ENCODE measurements at places on chromosomes 5 and 9.

DNA sequence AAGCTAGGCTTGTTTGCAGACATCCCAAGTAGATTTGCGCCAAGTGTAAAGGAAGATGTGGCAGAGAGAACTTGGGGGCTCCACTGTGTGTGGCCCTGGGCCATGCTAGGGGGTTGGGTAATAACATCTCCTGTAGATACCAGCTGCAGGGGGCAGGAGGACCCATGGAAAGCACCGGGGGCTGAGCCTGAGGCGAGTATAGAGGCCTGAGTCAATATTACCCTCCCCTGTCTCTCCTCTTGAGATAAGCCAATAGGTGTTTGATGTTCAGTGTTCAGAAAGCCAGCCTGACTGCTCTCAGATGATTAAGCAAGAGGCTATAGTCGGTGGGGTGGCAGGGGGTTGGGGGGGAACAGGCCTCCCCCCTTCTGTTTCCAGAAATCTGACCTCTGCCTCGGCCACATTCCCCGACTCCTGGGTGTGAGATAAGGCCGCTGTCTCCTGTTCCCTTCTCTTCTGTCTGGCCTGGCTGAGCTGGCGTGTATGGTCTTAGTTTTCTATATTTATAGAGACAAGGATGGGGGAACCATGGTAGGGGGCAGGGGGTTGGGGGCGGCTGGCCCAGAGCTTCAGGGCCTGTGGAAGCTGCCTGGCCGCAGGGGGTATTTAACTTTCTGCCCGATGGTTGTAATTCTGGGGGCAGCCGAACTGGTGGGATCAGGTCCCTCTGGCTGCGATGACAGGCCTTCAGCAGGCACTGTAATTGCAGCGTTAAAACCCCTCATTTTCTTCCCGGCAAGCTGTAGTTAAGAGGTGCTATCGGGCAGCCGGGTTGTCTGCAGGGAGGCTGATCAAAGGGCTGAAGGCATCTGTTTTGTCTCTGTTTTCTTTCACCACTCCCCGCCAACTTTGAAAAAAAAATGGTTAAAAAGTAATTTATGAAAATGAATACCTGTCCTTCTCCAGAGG, 292.0 kb downstream of the NSG2 start:
- no peak for DNase-seq

GRCh38 chr5:16855485-16855884, 80.6 kb downstream of the MYO10 start:
- no peak for DNase-seq

- no peak for DNase-seq
Observed at GRCh38 chr9:6214903-6215302, 704 bp upstream of the IL33 start.

DNA sequence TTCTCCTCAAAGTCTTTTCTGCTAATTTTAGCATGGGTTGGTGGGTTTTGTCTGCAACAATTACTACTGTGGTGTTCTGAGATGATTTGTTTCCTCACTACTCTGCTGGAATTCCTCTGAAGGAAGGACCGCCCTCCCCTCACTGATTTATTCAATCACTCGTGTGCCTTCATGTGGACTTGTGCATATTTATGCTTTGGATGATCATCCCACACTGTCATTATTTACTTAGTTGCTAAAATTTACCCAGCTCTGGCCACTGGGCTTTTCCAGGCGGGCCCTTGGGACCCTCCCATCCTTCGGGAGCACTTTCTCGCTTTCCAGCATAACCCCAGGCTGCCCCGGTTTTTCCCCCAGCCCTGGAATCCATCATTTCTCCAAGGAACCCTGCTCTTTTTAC, 41.7 kb upstream of the NKD2 start:
- DNase-seq = no peak

GRCh38 chr9:86829496-86830046, 117.7 kb downstream of the GAS1 start:
- no peak for DNase-seq

DNA sequence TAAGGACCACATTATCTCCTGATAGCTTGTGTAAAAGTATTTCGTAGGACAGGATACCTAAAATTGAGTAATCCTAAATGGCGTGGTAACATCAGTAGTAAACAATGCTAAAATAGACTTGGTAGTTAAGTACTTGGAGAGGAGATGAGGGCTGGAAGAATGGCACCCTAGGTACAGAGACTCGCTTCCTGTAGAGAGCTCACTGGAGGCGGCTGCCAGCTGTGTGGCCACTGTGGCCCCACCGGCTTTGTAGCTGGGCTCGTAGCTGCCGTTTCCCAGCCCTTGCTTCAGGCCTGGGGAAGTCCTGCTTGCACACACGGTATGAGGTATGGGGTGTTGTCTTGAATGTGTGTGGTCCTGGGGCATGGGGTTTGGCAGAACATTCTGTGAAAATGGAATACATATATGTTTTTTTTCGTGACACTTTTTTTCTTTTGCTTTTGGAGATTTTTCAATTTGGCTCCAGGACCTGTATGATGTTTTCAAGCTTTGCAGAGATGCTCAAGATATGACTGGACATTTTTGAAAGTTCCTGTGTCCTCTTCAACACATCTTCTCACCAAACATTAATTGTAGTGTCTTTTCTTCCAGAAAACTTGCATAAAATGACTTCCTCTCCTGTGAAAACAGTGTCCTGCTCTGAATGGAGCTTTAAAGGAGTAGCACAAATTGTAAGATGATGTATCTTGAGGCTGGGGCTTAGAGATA, 58.0 kb downstream of the RCL1 start:
- DNase-seq = no peak

DNA sequence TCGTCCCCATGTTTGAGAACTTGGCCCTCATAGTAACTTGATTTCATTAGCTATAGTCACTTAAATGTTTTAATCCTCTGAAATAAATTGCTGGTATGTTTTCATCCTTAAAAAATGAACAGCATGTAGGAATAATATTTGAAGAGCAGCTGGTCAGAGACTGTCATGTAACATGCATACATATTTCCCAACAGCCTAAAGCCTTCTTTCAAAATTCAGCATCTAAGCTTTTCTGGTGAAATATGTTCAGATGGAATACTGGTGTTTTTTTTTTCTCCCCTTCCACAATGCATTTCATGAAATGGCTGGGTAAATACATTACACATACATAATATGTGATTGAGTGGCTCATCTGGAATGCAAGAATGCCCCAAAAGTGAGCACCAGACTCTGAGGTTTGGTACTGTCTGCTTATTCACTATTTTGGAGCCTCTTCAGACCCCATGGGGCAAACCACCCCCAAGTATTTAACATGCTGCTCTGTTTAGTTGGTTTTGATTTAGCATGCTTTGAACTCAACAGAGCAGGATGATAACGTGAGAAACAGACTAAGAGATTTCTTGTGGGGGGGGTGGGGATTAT, 94.0 kb downstream of the SMARCA2 start:
- no peak for DNase-seq

DNA sequence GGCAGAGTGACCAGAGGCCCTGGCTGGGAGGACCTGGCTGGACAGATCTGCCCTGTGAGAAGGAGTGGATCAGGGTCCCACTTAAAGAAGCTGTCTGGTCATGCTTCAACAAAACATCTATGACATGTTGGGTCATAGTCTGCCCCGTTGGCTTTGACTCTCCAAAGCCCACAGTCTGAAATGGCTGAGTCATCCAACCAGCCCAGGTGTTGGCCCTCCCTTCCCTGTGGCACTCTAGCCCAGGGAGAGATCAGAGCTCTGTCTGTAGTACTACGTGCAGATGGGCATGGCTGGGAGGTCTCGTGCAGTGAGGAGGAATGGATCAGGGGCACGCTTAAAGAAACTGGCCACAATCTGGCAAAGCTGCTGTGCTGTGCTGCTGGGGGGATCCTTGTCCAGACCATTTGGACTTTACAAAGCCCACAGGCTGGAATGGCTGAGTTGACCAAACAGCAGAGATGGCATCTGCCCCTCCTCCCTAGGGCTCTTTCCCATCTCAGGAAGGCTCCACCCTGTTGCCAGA, 206.1 kb downstream of the TUSC1 start:
- DNase-seq = no peak

DNA sequence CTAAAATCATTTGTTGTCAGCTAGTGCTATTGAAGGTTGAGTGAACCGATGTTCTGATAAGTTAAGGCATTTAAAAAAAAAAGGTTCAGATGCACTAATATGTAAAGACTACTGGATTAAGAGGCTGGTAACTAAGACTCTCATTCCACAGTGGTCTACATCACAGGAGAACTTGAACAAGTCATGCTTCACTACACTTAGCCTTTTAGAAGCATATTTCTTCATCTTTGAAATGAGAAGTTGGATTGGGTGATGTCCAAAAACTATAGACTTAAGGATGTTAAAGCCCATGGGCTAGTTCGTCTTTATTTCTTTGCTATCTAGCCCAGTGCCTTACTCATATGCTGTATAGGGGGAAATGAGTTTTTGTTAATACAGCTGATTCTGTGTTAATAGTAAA, 107.2 kb downstream of the NDUFS4 start:
- no peak for DNase-seq

DNA sequence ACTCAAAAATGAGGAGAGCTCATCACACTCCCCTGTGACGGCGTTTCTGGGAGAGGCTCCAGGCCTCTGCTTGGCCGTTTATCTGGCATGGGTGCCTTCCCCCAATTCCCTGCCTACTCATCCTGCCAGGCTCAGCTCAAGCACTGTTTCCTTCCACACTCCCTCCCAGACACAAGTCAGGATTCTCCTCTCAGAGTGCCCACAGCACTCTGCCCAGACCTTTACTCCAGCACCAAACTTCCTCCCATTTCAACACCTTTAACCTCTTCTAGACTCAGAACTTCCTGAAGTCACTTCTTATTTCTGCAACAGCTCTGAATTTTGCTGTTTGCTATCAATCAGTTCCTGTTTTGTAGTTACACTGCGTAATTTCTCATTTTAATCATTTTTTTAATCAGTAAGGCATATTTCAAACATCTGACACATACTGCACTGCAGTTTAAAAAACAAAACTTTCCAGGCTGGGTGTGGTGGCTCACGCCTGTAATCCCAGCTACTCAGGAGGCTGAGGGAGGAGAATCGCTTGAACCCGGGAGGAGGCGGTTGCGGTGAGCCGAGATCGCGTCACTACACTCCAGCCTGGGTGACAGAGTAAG, 16.0 kb downstream of the TRMO start:
- no peak for DNase-seq

GRCh38 chr9:130266236-130267098, 907 bp downstream of the HMCN2 start:
- no peak for DNase-seq

DNA sequence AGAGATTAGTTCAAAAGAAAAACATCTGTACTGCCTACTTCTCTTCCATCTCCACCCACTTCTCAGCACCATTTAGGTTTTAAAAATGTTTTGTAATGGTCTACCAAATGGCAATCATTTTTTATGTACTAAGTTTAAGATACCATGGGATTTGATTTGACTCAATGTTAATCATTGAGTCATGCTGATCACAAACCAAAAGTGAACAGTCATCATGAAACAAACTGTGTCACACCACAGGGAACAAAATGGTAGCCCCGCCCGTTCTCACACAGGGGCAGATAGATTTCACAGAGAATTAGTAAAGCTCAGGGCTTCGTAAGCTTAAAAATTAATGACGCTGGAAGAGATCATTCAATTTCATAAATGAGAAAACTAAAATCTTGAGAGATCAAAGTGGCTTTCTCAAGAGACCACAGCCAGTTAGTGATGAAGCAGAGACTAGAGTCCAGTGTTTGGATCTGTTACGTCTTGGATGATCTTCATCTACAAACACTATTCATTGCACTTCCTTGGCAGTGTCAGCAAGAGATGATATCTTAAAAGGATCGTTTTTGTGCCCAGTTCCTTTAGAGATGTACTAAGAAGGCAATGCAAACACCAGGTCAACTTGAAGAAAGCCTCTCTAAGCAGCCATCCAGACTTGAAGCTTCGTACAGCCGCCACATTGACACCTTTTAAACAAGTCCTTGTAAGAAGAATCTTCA, 33.9 kb upstream of the TRIO start:
- DNase-seq = no peak

- no peak for DNase-seq
Observed at GRCh38 chr5:35815089-35815936, 41.4 kb upstream of the IL7R start.

DNA sequence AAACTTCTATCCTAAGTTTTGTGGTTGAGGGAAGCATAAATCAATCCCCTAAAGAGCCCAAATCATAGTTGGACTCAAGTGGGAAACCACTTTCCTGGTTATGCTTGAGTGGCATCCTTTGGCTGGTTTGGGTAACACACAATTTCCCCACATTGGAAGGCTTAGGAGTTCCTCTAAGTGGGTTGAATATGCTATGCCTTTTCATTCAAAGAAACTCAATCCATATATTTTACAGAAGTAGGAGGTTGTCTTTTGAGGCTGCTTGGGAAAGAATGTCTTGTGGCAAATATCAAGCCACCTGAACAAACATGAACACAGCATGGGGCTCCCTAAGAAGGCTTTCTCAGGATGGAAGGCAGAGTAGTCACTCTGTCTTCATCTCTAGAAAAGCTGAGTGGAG, 121.1 kb downstream of the SPATA31D1 start:
- no peak for DNase-seq

GRCh38 chr5:145941448-145942130, 5.2 kb downstream of the SH3RF2 start:
- DNase-seq = no peak

- DNase-seq = no peak
Observed at GRCh38 chr5:108579236-108579635, 168.5 kb upstream of the FER start.

GRCh38 chr9:112447283-112447761, 39.3 kb upstream of the KIAA1958 start:
- DNase-seq = no peak

GRCh38 chr9:32644698-32645097, 9.2 kb upstream of the TAF1L start:
- no peak for DNase-seq

DNA sequence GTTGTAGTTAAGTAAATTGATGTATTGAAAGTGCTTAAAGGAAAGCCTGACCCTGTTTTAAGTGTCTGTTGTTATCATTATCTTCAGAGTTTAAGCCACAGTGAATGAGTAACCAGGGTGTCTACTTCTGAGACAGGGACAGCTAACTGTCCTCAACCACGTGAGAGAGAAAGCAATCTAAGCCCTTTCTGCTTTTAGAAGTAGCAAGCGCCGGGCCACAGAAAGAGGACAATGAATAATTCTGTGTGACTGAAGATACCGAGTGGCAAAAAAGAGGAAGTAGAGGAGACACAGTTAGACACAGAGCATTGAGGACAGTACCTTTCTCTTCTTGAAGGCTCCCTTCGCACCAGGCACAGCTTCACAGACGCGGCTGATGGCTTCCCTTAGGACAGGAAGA, 86.3 kb downstream of the S1PR3 start:
- DNase-seq = no peak

GRCh38 chr9:96133321-96134021, 168.5 kb downstream of the HSD17B3 start:
- no peak for DNase-seq

- DNase-seq = no peak
Observed at GRCh38 chr9:130264414-130265350, 878 bp upstream of the HMCN2 start.

GRCh38 chr9:72445306-72445995, 76.0 kb upstream of the TMC1 start:
- DNase-seq = no peak
